ENCODE measurements at places on chromosomes 1 and 21.

DNA sequence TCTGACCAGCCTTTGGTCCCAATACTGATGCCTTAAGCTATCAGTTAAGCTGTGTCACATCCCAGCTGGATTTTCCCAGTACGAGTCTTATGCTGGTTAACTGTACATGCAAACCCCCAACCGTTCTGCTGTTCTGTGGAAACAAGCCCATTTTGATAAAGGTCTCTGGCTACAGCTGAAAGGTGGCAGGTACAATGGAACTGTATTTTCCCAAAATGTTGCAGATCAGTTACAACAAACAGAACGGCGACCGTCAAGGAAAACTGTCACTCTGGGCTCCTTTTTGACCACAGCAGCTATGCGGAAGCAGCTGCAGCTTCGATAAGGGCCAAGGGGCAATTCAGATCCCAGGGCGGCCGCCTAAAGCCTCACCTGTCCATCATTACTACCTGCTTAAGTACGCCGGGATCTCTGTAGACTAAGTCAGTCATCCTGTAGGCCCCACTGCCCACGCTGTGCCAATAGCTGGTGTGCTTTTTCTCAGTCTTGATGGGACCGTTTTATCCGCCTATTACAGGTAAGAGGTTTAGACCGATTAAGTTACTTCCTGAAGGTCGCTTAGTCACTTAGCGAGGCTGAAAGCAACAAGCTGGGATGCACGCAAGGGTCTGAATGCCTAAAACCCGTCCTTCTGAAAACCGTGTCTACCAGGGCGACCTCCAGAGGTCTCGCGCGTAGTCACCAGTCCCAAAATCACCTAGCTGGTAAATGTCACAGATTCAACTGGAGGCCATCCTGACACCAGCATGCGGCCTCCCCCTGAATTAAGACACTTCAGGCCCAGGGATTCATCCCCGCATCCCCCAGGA, 11.1 kb upstream of the RAB42 start:
- DNase-seq = no peak

DNA sequence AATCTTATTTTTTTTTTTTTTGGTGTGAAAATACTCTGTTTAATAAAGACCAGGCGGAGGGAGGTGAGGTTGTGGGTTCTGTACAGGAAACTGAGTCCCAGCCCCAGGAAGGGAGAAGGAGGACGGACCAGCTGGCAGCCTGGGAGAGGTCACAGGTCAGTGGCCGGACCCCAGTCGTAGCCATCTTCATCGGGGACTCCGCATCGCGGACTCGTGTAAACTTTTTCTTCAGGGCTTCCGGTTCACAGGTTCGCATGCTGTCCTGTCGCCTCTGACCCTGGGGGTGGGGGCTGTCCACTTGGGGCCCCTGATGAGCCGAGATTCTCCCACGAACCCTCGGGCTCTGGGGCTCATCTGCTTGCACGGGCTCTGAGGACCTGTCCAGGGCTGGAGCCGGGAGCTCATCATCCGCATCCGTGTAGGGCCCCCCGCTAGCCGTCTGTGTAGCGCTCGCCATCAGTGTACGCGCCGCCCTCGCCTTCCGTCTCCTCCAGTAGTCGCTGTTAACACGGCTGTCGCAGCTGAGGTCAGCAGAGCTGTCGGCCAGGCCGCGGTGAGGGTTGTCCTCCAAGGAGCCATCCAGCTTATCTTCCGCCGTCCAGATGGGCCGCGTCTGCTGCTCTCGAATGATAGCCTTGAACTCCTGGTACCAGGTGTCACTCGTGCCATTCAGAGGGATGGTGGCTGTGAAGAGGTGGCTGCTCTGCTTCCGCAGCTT, 975.7 kb upstream of the PRMT6 start:
- DNase-seq = no peak

- no peak for DNase-seq
Measured at GRCh38 chr1:179971563-179972496, 17.2 kb downstream of the CEP350 start.

DNA sequence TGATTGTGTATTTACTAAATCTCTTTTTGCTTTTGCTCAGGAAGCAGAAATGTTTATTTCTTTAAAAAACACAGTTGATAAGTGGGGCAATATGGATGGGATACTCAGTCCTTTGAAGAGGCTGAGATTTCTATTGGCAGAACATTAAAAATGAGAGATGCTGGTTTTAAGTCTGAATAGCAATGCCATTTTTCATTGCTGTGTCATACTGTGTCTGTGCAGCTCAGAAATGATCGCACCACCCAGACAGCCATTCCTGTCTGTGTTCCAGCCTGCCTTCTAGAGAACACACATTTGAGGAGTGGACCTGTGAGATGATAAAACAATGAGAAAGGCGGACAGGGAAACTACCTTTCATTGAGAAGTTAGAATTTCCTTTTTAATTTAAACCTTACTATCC, 231.2 kb upstream of the USP24 start:
- no peak for DNase-seq

GRCh38 chr1:229068270-229068987, 202.5 kb upstream of the RAB4A start:
- peak; percentile 87 for DNase-seq

GRCh38 chr1:228270032-228270431, 62.2 kb downstream of the OBSCN start:
- no peak for DNase-seq

DNA sequence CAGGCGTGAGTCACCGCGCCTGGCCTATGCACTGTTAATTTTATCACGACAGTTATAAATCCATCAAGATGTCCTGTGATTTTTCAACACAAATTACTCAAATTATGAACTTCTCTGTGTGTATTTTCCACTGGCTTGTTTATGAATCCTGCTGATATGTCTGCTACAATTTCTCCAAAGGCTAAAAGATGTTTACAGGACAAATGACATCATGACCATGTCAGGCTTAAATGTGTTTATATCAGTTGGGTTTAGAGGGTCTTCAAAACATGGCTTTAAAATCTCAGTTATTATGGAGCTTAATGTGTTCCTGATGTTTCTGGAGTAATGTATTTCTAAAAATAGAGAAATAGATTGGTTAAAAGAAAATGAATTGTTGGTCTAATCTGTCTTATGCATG, 44.0 kb upstream of the ERG start:
- no peak for DNase-seq

GRCh38 chr1:153535242-153536011, at the start of gene S100A6:
Gene S100A6, minus strand, starts transcription at chr1:153535991. Its CDS starts 652 bp downstream, at chr1:153535339.
- DNase-seq = no peak

- DNase-seq = no peak
Measured at GRCh38 chr21:34875830-34876229, 173.3 kb downstream of the RUNX1 start.

DNA sequence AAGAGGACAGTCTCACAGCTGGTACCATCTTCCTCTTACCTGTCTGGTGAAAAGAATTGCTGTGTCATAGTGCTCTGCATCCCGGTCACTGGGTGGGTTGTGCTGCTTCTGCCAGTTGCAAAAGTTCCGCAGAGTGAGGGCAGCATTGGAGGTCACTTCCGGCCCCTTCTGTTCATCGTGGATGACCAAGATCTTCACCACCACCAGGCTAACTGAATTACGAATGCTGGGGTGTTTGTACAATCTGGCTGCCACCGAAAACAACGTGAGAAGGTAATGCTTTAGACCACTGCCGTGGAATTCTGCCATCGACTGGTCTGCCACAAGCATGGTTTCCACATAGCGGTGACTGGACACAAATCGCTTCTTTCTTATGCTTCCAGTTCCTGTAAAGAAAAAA, 2.9 kb downstream of the ADAMTS1 start:
- no peak for DNase-seq

- DNase-seq = no peak
Measured at GRCh38 chr1:151541752-151542151, 1.6 kb downstream of the TUFT1 start.

DNA sequence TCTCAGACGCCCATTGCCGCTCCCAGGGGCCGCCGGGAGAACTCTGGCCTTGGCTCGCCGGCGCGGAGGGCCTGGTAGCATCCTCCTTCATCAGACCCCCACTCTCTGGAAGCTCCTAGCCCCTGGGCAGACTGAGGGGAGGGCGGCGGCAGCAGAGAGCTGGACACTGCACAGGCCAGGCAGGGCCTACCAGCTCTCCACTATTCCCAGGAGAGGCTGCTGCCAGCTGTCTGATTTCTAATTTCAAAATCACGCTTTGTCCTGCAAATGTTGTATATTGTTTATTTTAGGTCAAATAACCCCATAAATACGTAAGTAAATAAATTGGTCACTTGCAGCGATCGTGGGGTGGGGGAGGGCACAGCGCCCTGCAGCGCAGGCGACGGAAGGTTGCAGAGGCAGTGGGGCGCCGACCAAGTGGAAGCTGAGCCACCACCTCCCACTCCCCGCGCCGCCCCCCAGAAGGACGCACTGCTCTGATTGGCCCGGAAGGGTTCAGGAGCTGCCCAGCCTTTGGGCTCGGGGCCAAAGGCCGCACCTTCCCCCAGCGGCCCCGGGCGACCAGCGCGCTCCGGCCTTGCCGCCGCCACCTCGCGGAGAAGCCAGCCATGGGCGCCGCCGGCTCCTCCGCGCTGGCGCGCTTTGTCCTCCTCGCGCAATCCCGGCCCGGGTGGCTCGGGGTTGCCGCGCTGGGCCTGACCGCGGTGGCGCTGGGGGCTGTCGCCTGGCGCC, at the start of gene MTARC1:
Gene MTARC1 (plus strand): TSS at position 577 of the 732 bp plus-strand sequence. CDS start 32 bp downstream, at position 609.
- DNase-seq = no peak

DNA sequence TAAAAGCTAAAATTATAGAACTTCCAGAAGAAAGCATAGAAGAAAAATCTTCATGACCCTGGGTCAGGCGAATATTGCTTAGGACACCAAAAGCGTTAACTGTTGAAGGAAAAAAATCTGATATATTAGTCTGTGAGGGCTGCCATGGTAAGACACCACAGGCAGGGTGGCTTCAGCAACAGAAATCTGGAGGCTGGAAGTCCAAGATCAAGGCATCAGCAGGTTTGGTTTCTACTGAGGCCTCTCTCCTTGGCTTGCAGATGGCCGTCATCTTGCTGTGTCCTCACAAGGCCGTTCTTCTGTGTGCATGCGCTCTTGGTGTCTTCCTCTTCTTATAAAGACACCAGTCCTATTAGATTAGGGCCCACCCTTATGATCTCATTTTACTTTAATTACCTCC, 14.5 kb downstream of the IFNLR1 start:
- DNase-seq = no peak

- no peak for DNase-seq
Measured at GRCh38 chr1:162922201-162922600, 61.2 kb upstream of the CCDC190 start.

DNA sequence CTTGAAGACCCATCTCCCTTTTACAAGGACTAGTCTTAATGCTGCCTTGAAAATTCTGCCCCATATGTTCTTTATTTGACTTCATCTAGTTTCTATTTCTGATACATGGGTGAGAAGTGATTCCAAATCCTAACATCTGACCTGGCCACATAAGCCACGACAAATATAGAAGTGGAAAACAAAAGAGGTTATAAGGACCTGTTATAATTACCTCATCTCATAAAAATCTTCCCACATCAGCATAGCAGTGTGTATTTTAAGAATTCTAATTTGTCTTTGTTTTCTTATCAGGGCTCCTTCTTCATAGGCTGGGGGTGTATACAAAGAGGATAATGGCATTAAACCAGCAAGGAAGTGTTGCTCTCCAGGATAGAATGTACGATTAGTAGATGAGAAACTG, 1007.4 kb downstream of the TTLL7 start:
- no peak for DNase-seq

- DNase-seq = no peak
Measured at GRCh38 chr1:65260851-65261473, 48.4 kb upstream of the DNAJC6 start.

- DNase-seq = no peak
Measured at GRCh38 chr1:38064197-38064903, 17.8 kb upstream of the POU3F1 start.

DNA sequence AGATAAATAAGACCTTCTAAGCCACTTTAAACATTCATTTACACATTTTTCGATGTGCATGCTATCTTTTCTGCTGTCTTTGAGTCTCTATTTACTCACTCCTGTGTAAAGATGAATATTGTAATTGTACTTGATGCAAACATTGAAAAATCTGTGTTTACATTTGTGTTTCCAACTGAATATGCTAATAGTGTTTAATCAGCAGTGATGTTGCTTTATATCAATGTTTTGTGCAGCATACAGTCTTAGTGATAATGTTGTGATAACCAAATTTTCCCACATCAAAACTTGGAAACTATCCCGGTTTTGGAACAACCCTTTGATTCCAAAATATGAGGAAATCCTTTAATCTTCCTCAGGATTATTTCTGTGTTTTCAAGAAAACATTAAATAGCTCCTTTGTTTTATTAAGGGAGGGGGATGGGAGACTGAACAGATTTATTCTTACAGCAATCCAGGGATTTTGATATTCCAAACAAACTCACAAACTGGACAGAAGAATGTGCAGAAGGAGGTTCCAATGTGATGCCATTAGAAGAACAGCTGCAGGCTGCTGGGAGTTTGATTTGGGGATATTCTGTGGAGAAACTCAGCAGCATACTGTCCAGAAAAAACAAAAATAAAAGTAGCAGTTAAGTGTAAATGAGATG, 248.0 kb downstream of the S1PR1 start:
- DNase-seq = no peak

GRCh38 chr1:218209351-218209861, 75.7 kb upstream of the RRP15 start:
- no peak for DNase-seq

DNA sequence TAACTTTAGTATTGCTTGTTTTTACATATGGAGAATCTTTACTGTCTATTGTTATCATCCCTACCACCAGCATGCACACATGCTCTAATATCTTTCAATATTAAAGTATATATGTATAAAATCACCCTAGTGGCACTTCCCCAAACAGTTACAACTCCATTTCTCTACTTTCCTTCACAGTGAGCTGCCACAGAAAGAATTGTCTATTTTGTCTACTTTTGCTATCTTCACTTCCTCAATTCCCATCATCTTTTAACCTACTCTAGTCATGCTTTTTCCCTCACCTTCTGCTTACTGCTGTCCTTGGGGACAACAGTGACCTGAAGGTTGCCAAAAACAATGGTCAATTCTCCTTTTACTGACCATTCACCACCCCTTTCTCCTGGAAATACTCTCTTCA, 59.2 kb downstream of the VCAM1 start:
- DNase-seq = no peak

DNA sequence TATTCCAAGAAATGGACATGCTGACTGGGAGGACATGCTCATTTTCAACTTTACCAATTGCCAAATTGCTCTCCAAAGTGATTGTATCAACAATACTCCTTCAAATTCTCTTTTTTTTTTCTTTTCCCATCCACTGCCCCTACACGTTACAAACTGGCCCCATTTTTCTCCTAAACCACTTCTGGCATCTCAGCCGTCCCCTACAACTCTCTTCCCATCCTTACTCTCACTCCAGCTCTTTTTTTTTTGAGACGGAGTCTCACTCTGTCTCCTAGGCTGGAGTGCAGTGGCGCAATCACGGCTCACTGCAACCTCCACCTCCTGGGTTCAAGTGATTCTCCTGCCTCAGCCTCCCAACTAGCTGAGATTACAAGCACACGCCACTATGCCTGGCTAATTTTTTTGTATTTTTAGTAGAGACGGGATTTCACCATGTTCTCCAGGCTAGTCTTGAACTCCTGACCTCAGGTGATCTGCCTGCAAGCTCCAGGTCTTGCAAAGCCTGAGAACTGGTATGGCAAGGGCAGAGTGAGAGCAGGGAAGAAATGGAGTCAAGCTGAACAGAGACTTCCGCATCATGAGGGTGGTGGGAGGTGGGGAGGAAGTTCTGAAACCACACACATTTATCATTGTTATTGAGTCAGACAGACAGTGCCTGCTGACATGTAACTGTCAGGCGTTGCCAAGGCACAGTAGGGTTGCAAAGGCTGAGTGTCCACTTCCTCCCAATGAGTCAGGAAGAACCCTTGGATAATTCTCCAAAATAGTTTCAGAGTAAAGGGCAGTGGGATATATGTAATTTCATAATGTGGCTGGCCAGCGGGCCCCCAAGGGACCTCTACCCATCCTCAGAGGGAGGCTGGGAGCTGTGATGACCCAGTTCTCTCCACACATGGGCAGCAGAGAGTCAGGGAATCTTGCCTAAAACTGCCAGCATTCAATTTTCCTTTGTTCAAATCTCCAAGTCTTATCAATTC, 17.4 kb downstream of the CELA3A start:
- DNase-seq = peak; percentile 87
